ENCODE measurements at places on chromosomes 7 and 10. TPM values are rescaled to one million over a fixed set of nuclear protein-coding genes. Genes with fewer than 3 reads are reported as not detected.
A peak's percentile ranks its signal among the peaks of the same experiment; 100 is the strongest.

DNA sequence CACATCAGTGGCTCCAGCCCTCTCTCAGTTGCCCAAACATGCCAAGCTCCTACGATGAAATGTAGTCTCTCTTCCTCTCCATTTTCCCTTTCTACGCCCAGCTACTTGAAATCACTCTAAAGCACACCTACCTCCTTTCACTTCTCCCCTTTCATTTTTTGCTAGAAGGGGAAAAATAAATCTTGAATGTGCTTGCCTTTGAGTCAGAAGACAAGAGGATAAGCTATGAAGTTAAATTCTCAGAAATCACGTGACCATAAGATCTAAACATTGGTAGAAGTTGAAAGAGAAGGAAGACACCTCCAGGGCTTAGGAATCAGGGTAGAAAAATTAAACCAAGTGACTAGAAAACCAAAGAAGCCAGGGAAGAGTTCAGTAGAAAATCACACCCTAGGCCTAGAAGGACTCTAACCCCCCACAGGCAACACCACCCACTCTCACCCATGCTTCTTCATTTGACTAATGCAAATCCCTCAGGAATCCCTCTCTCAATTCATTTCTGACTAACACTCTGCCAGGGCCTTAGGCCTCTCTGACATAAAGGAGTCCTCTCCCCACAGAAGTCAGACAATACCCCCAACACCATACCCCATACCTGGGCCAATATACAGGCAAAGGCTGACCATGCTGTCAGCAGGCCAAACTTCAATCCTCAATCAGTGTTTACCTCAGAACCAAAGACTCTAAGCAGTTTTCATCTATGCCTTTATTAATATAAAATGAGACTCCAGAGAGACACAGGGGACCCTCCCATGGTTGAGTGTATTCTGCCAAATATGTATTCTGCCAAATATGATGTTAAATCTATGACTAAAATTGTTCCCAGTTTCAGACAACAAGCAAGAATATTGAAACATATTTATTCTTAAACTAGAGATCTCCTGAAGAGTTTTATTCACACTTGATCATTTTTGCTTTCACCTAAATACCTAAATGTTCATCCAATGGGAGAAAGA, 84.8 kb downstream of the ELMO1 start:
- no peak for DNase-seq

- DNase-seq, result no peak
Measured at GRCh38 chr7:6451224-6451705, 3.5 kb upstream of the DAGLB start.

- DNase-seq, result no peak
Measured at GRCh38 chr10:5776881-5777197, 36.4 kb downstream of the GDI2 start.

DNA sequence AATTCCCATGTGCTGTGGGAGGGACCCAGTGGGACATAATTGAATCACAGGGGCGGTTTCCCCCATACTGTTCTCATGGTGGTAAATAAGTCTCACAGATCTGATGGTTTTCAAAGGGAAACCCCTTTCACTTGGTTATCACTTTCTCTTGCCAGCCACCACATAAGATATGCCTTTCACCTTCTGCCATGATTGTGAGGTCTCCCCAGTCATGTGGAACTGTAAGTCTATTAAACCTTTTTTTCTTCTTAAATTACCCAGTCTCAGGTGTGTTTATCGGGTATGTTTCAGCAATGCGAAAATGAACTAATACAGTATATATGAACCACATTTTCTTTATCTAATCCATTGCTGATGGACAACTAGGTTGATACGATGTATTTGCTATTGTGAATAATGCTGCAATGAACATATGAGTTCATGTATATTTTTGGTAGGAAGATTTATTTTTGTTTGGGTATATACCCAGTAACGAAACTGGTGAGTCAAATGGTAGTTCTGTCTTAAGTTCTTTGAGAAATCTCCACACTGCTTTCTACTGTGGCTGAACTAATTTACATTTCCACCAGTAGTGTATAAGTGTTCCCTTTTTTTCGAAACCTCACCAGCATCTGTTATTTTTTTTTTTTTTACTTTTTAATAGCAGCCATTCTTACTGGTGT, 70.0 kb upstream of the HGF start:
- no peak for DNase-seq

DNA sequence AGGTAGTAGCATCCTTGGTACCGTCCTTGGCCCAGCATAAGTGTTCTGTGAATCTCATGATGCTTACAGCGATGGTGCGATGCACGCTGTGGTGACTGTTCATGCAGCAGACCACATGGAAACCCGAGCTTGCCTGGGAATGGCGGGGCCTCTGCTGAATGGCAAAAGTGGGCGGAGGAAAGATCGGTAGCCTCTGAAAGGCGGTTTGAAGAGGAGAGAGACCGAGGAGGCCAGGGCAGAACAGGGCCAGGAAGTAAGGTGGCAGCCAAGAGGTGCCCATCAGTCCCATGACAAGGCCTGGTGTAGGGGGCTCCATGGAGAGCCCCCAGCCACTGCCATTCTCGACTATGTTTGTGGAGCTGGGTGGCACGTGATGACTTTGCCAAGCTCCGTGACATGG, 33.2 kb upstream of the CNPY1 start:
- no peak for DNase-seq

DNA sequence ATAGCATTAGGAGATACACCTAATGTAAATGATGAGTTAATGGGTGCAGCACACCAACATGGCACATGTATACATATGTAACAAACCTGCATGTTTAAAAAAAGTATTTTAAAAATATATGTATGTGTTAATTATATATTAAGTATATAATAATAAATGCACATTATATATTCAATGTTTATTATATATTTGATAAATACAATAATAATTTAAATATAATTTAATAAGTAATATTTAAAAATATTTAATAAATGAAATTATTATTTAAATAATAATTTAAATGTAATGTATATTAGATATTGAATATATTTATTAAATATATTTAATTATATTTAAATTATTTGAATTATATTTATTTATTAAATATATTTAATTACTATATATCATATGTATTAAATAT, 661.3 kb upstream of the COBL start:
- DNase-seq, result no peak

- no peak for DNase-seq
Measured at GRCh38 chr10:118585234-118585633, 10.2 kb downstream of the PRLHR start.

DNA sequence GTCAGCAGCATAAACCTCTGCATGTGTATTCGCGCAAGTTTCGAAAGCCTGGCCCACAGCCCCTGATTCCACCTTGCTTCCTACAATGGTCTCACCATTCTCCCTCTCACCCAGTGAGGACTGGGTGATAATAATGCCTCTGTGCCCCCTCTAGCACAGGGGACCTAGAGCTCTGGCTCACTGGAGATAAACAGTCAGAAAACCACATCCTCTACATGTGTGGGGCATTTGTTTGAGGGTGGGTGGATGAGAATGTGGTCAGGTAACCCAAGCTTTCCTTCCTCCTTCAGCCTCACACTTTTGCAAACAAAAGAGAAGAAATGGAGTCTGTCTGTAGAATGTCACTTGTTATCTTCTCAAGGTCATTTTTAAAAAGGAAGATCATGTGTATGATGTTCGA, 373.5 kb downstream of the KCNMA1 start:
- peak; percentile 42 for DNase-seq

DNA sequence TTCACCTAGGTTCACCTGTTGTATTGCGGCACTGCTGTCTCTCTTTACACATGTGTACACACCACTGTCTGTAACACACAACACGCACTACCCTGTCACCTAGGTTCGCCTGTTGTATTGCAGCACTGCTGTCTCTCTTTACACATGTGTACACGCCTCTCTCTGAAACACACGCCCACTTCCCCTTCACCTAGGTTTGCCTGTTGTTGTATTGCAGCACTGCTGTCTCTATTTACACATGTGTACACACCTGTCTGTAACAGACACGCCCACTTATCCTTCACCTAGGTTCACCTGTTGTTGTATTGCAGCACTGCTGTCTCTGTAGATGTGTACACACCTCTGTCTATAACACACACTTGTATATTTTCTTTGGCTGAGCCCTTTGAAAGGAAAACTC, 51.5 kb downstream of the WDR37 start:
- DNase-seq, result no peak

DNA sequence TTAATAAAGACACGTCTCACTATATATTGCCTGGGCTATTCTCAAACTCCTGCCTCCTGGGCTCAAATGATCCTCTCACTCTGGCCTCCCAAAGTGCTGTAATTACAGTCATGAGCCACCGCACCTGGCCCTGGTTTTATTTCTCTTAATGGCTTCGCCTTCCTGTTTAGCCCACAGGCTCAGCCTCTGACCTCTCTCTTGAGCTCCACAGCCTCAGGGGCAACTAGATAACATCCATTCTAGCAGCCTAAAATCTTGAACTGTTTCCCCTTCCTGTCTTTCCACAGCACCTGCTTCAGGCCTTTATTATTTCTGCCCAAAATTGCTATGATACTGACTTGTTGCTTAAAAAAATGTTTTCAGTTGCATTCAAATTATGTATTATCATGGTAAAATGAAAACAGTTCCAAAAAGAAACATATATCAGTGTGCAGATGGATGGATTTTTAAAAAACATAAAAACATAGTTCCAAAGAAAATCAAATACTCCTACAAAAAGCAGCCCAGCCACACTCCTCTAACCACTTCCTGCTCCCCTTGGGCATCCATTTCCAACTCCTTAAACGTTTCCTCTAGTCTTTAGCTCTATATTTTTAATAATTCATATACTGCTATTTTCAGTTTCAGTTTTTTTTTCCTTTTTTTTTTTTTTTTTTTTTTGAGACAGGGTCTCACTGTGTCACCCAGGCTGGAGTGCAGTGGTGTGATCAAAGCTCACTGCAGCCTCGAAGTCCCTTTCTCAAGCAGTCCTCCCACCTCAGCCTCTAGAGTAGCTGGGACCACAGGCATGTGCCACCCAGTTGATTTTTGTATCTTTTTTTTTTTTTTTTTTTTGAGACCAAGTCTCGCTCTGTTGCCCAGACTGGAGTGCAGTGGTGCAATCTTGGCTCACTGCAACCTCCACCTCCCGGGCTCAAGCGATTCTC, 5.1 kb upstream of the BAZ1B start:
- DNase-seq, result no peak

DNA sequence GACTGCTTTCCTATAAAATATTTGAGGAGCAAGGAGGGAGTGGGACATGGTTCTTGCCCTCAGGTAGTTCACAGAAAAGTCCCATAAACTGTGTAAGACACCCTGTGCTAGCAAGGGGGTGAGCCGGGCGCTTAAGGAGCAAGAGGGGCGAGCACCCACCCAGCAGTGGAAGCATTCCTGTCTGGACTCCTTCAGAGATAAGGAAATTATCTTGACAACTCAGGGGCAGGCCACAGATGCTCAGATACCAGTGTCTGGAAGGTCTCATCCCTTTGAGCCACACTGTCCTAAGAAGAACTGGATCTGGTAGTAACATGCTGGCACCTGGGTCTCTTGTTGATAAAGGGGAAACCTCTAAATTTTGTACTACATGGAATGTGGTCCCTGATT, 54.1 kb downstream of the DAGLB start:
- DNase-seq, result no peak

- DNase-seq, result peak; percentile 16
Measured at GRCh38 chr10:66925896-66926715, at the start of gene LRRTM3. Gene LRRTM3 (plus strand): TSS chr10:66926036.

GRCh38 chr7:155343661-155344121, 46.0 kb downstream of the INSIG1 start:
- no peak for DNase-seq

DNA sequence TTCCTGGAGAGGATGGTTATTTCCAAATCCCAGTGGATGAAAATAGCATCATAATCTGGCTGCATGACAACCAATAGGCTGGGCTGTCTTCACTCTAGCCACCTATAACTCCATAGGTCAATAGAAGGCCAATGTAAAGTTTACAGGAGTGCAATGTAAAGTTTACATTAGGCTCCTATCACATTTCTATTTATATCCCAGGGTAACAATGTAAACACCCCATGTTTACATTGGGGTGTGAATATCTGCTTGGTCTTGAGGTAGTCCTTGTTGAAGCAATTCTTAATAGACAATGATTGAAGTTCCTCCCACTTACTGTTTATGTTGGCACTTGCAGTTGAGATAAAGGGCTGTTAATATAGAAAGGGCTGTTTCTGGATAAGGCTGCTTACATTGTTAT, 21.5 kb downstream of the CH25H start:
- no peak for DNase-seq

GRCh38 chr10:69578508-69578991, 5.3 kb upstream of the NEUROG3 start:
- no peak for DNase-seq

- no peak for DNase-seq
Measured at GRCh38 chr10:13632884-13633440, 46.2 kb downstream of the PRPF18 start.

DNA sequence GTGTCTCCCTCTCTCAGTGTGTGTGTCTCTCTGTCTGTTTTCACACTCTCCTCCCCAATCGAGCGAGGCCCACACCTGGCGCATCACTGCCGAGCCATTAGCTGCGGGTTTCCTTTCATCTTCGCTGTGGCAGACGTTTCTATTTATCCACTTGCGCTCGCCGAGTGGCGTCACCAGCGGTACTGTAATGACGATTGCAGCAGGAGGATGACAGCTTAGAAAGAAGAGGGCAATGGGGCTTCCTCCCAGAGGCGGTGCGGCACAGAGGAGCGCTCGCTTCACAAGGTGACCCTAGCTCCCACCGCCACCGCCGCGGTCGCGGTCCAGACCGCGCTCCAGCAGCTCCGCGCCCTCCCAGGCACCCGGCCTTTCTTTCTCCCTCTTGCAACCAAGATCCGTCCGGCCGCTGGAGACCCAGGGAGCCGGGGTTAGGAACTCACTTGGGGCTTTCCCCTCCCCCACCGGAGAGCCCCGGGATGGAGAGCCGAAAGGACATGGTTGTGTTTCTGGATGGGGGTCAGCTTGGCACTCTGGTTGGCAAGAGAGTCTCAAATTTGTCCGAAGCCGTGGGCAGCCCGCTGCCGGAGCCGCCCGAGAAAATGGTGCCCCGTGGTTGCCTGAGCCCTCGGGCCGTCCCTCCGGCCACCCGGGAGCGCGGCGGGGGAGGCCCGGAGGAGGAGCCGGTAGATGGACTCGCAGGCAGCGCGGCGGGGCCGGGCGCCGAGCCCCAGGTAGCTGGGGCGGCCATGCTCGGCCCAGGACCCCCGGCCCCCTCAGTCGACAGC, at the start of gene EVX1:
EVX1 (plus strand) TSS at position 248 of the 785 bp plus-strand sequence; CDS start at position 477, 229 bp downstream.
- DNase-seq, result peak; percentile 58

- no peak for DNase-seq
Measured at GRCh38 chr10:95414844-95415485, 124.2 kb upstream of the PDLIM1 start.

GRCh38 chr10:22280078-22280477, 36.1 kb upstream of the COMMD3 start:
- DNase-seq, result no peak

ACTA2 gene
- 0.69 TPM for polyA plus RNA-seq

MBL2 gene
- not detected for polyA plus RNA-seq

GIMAP6 gene
- 0.45 TPM for polyA plus RNA-seq

CLCN1 gene
- polyA plus RNA-seq, result not detected

FXYD4 gene
- not detected for polyA plus RNA-seq

GATA3 gene
- polyA plus RNA-seq, result 0.60 TPM

PON1 gene
- polyA plus RNA-seq, result not detected

C7orf57 gene
- not detected for polyA plus RNA-seq

ZMYND11 gene
- polyA plus RNA-seq, result 20.0 TPM

TMEM184A gene
- polyA plus RNA-seq, result not detected

All from B cell (primary cell).